ENCODE measurements at places on chromosomes 12 and 14.

GRCh38 chr14:26963711-26964110, 365.9 kb upstream of the NOVA1 start:
- DNase-seq: peak; percentile 48

DNA sequence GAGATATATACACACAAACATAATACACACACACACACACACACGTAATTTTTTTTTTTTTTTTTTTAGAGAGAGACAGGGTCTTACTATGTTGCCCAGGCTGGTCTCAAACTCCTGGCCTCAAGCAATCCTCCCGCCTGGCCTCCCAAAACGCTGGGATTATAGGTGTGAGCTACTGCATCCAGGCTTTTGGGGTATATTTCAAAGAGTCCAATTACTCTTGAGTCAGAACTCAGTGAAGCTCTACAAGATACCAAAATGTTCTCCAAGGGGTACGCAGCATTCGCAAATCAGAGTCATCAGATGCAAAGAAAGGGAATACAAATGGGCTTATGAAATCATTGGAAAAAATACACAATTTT, 54.0 kb downstream of the PHLDA1 start:
- no peak for DNase-seq

- DNase-seq: no peak
Measured at GRCh38 chr12:28164644-28165275, 25.5 kb upstream of the CCDC91 start.

DNA sequence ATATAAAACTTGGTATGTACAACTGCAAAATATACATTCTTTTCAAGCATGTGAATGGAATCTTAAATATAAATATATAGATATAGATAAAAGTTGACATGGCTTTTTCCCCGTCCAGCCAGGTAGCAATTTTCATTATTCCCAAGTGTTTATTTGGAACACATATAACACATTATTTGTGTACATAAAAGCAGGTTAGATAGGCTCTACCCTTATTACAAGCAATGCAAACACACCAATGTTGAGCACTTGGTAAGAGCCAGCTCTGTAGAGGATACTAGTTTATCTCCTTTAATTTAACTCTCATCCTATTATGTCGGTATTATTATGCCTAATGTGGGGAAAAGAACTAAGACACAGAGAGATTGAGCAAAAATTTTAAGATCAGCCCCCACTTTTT, 7.0 kb upstream of the INSM2 start:
- no peak for DNase-seq

DNA sequence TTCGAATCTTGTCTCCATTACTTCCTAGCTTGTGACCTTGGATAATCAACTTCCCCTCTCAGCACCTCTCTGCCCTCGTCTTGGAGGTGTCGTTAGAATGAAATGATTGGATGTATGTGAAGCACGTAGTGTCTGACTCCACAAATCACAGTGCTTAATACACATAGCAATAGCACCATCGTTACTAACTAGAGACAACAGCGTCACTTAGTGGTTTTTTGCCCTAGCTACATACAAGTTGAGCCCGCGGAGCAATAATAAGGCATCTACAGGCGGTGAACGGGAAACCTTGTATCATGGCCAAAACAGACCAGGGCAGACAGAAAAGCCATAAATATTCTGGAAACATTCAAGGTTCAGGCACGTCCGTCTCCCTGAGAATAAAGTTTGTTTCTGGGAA, 154.9 kb downstream of the ASCL4 start:
- peak; percentile 5 for DNase-seq

- DNase-seq: peak; percentile 17
Measured at GRCh38 chr14:93943052-93943451, 15.9 kb downstream of the FAM181A start.

GRCh38 chr12:59472273-59472672, 123.6 kb upstream of the SLC16A7 start:
- DNase-seq: no peak

DNA sequence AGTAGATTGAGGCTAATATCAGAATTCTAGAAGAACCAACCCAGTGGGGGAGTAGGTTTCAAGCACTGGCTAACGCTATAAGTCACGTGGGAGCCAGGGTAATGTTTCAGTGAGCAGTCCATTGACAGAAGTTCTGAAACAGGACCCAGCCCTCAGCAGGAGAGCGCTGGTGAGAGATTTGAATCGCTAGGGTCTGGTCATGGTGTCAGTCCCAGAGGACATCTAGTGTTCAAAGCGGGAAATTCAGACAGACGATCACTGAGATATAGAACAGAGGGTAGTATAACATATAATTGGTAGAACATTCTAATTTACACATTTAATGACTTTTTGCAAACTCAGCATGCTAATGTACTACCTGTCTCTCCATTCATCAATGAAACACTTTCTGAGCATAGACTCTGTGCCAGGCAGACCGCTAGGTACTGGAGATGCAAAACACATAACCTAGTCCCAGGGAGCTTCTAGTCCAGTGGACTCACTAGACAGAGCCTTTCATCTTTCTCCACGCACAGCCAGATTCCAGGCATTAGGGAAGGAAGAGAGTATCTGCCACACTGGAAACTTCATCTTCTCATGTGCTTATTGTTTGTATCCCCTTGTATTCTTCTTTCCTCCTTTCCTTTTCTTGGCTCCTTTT, 35.4 kb upstream of the RNASE3 start:
- peak; percentile 78 for DNase-seq

- DNase-seq: peak; percentile 3
Measured at GRCh38 chr14:76514213-76514998, 138.5 kb downstream of the ESRRB start.

- DNase-seq: no peak
Measured at GRCh38 chr14:105471823-105472485, 2.7 kb upstream of the CRIP2 start.

DNA sequence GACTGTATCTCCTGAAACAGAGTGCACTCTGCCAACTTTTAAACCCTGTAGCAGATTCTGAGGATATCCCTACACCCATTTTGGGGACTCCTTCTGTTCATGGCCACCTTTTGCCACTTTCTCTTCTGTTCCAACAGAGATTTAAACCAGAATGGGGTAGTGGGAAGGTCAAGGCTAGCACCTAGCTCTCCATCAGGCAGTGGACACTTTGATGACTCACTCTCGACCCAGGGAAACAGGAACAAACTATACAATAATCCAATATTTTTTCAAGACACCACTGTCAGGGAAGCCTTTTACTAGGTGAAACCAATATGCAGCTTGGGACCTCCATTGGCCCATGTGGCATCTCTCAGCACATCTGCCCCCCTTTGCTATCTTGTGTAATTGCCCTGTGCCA, 103.6 kb downstream of the DAAM1 start:
- no peak for DNase-seq
